H7 (cell line): ENCODE measurements at places on chromosomes 16 and 17.

GRCh38 chr16:57186872-57187854 lies 1.0 kb downstream of the RSPRY1 start:
- peak; percentile 45 for DNase-seq

DNA sequence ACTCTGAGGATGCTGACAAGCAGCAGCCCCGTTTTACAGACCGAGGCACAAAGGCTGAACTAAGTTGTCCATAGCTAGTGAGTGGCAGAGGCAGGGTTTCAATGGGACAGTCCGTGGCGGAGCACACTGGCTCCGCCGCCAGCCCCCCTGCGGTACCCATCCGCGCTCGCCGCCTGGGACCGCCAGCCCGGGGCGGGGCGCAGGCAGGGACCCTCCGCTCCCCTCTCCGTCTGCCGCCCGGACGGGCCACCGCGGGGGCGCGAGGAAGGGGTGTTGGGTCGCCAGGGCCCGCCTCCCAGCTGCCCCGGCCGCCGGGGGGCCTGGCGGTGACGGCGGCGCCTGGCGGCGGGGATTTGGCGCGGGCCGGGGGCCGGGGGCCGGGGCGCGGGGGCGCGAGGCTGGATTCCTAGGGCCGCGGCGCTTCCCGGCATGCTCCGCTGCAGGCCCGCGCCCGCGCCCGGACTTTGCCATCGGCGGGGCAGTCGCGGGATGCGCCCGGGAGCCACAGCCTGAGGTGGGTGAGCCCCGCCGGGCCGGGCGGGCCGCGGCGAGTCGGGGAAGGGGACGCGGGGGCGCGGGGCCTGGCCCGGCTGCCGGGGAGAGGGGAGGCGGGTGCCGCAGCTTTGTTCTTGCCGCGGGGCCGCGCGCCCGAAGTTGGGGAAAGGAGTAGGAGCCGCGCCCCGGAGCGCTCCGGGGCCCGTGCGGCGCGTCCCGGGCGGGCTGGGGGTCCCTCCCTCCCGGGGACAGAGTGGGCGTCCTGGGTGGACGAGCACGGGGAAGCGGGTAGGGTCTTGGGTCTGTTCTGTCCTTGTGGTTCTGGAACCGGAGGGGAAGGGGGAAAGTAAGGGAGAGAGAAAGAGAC lies at the start of gene TMEM98:
Gene TMEM98, plus strand, starts transcription at position 430 of the 862 bp plus-strand sequence. CDS start 3,376 bp downstream, outside the sequence.
- DNase-seq, result peak; percentile 87

- no peak for DNase-seq
Measured at GRCh38 chr17:13477180-13477611, 124.5 kb downstream of the HS3ST3A1 start.

DNA sequence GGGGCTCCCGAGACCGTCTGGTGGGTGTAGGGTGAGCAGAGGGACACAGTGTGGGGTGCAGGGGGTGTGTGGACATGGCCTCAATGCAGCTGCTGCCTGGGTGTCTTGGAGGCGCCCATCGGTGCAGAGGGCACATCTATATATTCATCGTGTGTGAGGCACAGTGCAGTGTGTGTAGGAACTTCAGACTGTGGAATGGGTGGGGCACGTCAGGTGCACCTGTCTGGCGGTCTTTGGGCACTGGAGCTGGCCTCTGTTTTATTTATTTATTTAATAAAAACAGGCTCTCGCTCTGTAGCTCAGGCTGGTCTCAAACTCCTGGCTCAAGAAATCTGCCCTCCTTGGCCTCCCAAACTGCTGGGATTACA lies 16.8 kb downstream of the LASP1 start:
- DNase-seq, result no peak

GRCh38 chr16:87487361-87487924 lies 5.4 kb downstream of the ZCCHC14 start:
- DNase-seq, result peak; percentile 75

GRCh38 chr16:732936-733335 lies 6.0 kb downstream of the HAGHL start:
- peak; percentile 78 for DNase-seq

DNA sequence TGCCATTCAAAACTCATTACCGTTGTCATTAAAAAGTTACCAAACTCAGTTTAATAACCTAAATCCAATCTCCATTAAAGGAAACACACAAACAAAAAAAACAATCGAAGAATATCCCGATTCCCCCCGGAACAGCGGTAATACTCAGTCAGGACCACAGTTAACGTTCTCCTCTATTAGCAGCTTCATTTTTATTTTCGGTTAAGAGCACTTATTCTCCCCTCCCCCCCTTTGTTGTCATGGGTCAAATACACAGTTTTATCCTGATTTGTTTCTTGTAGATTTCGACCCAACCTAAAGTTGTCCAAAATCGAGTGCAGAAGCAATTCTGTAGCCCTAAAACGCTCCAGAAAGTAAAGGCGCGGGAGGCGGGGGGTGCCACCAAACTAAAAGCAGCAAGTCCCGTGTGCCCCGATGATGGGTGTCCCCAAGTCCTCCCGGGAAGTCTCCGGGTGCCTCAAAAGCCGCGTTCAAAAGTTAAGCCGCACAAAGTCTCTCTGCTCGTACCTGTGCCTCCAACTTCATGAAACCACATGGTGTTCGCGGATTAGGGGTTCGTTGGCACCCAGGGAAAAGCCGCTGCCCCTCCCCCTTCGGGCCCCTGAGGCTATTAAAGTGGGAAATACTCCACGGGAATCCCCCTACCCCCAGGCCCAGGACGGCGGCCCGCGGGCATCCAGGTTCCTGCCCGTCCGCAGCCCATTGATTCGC lies 996 bp downstream of the SUMO2 start:
- DNase-seq, result peak; percentile 31

DNA sequence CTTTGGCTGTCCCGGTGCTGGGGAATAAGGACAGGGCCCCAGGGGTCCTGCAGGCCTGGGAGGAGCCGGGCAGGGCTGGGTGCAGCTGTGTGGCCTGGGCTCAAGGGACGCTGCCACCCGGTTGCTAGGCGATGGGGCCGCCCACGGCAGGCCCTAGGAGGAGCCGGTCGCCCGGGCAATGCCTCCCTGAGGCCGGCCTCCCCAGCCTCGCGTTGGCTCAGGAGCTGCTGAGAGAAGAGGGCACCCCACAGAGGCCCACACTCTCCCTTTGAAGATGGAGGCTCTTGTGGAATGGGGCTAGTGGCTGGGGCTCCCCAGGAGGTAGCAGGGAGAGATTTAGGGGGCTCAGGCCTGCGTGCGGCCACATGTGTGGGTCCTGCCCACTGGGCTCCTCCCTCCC lies at the start of gene CIBAR2:
Gene CIBAR2, minus strand, starts transcription at position 109 of the 400 bp plus-strand sequence. CDS start 120 bp downstream, outside the sequence.
- DNase-seq, result peak; percentile 91

GRCh38 chr16:49503256-49504022 lies 129.8 kb downstream of the C16orf78 start:
- no peak for DNase-seq

DNA sequence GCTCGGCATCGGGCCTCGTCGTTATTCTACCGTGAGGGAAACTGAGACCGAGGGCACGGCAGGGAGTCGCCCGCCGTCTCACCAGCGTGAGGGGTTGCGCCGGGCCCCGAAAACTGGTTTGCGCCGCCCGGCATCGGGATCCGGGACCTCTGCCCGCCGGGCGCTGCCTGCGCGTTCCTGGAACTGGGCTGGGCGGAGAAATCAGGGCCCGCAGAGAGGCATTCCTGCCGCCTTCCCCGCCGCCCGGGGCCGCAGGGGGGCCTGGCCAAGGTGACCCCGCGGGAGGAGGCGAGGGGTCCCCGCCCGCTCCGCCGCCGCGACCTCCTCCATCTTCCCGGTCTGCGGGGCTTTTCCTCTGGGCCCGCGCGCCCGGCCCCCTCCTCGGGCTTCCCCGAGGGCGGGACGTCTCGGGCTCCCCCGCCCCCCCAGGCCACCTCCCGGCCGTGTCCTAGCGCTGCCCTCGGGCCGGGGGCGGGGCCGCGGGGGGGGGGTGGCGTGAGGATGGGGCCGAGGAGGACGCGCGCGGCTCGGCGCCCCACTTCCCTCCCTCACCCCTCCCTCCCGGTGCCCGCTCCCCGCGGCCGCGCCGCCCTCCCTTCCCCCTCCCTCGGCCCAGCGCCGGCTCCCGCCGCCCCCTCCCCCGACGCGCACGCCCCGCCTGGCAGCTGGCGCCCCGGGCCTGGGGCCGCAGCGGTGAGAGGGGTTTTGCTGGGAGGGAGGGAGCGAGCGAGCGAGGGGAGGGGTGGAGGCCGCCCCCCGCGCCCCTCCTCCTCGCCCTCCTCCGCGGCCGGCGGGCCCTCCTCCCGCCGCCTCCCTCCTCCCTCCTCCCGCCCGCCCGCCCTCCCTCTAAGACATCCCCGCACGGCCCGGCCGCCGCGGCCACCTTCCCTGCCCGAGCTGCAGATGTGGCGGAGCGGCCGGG lies at the start of gene GLIS2:
Gene GLIS2, plus strand, starts transcription at position 882 of the 922 bp plus-strand sequence. CDS start 16,214 bp downstream, outside the sequence.
- DNase-seq, result peak; percentile 98

DNA sequence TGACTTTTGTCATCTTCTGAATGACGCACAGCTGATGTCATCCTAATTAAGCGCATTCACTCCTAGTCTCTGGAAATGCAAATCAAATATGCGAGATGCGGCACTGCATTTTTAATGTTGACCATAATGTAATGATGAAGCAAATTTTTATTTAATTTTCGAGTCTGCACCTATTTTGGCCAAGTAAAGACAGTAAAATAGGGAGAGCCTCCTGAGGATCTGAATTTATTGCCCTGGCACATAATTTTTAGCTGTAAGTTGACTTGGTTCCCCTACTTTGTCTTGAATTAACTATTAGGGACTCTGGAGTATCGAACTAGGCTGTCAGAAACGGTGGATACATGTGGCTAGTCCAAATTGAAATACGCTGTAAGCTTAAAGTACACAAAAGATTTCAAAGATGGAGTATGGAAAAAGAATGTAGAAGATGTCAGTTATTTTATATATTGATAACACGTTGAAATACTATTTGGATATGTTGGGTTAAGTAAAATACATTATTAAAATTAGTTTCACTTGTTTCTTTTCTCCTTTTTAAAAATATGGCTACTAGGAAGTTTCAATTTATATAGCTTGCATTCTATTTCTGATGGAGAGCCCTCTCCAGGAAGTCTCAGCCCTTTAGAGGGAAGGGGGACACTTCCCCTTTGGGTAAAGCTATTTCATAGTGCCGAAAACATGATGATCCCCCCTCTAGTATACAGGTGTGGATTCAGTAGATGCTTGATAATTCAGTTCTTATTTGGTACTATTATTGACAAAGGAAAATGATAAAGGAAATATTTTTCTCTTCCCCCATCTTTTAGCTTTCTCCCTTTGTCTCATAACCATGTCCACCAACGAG lies 991 bp downstream of the KPNA2 start:
- no peak for DNase-seq

DNA sequence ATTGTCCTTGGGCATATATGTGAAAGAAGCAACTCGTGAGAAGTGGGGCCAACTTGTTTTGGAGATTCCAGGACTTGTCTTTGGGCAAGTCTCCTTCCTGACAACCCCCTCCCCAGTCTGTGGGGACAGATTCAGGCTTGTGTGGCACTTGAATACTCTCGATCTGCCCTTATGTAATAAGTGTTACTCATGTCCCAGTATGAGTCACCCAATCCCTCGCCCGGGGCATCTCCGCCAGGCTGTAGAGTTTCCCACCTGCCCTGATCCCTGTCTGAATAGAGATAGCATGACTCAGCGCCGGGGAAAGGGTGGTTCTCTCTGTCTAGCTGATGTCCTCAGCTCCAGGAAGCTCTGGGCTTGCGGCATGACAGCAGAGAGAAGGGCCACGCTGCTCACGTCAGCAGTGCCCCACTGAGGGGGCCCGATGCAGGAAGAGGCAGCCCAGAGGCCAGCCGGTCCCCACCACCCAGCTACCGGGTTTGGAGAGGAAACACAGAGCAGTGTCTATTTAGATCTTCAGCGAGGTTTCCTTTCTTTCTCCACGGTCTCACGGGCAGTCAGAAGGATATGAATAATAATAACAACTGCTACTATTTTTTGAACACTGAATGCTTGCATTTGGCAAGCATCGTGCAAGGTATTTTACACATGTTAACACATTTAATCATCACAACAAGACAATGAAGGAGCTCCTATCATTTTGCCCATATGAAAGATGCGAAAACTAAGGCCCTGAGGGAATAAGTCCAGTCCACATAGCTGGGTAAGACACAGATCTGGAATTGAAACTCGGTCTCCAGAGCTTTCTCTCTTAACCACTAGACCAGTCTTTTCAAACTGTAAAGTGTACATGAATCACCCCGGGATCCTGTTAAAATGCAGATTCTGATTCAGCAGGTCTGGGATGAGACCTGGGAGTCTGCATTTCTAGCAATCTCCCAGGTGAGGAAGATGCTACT lies 426.7 kb upstream of the MAF start:
- peak; percentile 35 for DNase-seq

DNA sequence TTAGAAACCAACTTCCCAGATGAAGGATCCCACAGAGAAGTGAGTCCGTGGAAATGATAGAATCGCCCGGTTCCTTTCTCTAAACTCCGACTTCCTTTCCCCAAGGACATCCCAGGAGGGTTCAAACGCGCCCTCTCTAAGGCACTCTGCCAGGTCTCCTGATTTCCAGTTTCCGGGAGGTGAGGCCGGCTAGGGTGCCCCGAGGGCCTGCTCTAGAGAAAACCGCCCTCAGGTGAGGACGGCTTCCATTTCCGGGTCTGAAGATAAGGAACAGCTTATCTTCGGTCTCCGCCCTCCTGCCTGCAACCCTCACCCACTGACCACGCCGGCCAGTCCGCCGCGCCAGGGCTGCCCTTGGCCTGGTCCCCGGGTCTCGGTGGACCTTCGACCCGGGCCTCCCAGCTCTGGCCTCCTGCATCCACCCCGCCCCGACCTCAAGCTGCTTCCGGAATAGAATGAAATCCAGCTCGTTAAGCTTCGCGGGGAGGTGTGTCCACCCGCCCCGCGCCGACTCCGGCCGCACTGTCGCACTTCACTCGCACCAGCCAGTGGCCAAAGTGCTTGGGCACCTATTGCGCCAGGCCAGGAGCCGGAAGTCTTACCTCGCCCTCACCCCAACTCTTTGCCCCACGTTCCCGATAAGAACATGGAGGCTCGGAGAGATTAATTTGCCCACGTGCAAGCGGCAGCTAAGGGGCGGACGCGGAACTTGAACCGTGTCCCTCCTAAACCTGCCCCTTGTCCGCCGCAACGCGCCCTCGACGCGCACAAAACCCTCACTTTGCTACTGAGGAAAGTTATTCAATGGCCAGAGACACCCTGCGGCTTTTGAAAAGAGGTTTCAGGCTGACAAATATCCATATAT lies 836 bp upstream of the MMP15 start:
- DNase-seq, result peak; percentile 85

- no peak for DNase-seq
Measured at GRCh38 chr16:53937161-53937880, 233.4 kb downstream of the FTO start.

- DNase-seq, result no peak
Measured at GRCh38 chr16:30446203-30446595, 525 bp upstream of the SEPHS2 start.

GRCh38 chr16:51818342-51818944 lies 667.4 kb upstream of the SALL1 start:
- DNase-seq, result peak; percentile 23

DNA sequence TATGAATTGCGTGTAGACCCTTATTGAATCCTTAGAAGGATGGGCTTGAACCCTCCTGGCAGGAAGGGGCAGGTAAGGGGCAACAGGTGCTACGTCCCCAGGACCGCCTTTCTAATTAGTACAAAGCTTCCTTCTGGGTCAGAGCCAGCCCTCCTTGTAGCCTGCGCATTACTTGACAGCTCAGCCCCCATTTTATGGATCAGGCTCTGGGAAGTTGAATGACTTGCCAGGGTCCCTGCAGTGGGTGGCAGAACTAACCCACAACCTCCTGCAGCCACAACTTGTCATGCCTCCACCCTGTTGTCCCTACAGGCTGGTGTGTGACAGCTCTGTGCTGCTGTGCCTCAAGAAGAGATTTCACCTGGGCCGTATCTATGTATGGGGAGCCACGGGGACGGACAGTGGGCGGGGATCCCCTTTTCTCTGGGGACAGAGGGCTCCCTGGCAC lies 2.7 kb downstream of the MYO15B start:
- no peak for DNase-seq

GRCh38 chr17:81891303-81891552 lies 158 bp downstream of the ALYREF start:
- no peak for DNase-seq
